Right atrium auricular region (tissue), 2 donors: ENCODE measurements at places on chromosomes 4 and X.
A peak's percentile ranks its signal among the peaks of the same experiment; 100 is the strongest.

GRCh38 chr4:119679251-119679650, 50.6 kb upstream of the PDE5A start:
- DNase-seq, result no peak

- DNase-seq, result no peak
Measured at GRCh38 chr4:7861440-7861881, 78.2 kb downstream of the AFAP1 start.

- no peak for DNase-seq
Measured at GRCh38 chr4:16665942-16666551, 232.4 kb downstream of the LDB2 start.

DNA sequence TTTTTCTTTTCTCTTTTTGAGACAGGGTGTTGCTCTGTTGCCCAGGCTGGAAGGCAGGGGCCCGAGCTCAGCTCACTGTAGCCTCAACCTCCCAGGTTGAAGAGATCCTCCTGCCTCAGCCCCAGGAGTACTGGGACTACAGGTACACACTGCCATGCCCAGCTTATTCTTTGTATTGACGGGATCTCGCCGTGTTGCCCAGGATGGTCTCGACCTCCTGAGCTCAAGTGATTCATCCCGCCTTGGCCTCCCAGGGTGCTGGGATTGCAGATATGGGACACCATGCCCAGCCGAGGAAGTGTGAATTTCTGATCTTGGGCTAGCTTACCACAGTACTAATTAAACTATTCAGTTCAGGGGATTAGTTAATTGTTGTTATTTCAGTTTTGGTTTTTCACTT, 28.6 kb upstream of the FAM193A start:
- DNase-seq, result no peak

GRCh38 chr4:89172865-89173264, 61.5 kb downstream of the TIGD2 start:
- DNase-seq, result no peak

- no peak for DNase-seq
Measured at GRCh38 chr4:118012142-118012541, 22.1 kb upstream of the NDST3 start.

- no peak for DNase-seq
Measured at GRCh38 chrX:128582036-128582435, 529.8 kb upstream of the ACTRT1 start.

GRCh38 chr4:7030856-7031255, 12.3 kb upstream of the TADA2B start:
- DNase-seq, result no peak

GRCh38 chrX:86604607-86605006, 456.4 kb downstream of the DACH2 start:
- no peak for DNase-seq

DNA sequence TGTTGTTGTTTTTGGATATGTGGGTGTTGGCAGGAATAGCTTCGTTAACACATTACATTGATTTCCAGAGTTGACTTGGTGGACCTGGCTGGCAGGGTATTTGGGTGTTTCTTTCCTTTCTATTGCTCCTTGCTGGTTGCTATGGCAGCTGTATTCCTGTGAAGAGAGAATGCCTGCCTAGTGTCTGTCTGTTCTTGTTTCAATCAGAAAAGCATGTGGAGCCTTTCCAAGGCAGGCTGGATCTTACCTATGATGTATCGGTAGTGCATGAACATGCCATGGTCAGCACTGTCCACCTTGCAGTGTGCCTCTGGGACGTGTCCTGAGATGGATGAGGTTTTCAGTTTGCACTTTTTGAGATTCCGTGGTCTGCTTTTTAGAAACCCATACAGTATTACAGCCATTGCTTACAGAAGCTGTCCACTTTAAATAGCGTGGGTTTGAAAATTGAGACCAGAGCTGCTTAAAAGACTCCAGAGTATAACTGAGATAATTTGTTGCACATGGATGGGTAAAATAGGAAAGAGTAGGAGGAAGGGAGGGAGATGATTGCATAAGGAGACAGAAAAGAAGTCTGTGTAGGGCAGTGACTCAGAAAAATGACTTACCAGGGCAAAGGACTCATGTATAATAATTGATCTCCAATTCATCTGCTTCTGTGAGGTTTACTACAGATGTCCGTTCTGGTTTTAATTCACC, 20.0 kb upstream of the AADAT start:
- no peak for DNase-seq

- DNase-seq, result no peak
Measured at GRCh38 chrX:141320801-141321200, 78.5 kb upstream of the SPANXC start.

- DNase-seq, result no peak
Measured at GRCh38 chrX:2657532-2658113, 33.5 kb upstream of the CD99 start.

GRCh38 chr4:183823434-183823833, 81.7 kb upstream of the STOX2 start:
- peak; percentile 79 for DNase-seq

DNA sequence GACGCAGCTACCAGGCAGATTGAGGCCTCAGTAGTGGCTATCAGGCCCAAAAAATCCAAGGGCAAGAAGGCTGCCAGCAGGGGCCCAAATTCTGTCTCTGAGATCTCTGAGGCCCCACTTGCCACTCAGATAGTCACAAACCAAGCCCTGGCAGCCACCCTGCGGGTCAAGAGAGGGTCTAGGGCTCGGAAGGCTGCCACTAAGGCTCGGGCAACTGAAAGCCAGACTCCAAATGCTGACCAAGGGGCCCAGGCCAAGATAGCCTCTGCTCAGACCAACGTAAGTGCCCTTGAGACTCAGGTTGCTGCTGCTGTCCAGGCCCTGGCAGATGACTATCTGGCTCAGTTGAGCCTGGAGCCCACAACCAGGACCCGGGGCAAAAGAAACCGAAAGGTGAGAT, 2.8 kb downstream of the TRO start:
- no peak for DNase-seq

GRCh38 chr4:163556177-163556576, 61.7 kb downstream of the TMA16 start:
- no peak for DNase-seq

DNA sequence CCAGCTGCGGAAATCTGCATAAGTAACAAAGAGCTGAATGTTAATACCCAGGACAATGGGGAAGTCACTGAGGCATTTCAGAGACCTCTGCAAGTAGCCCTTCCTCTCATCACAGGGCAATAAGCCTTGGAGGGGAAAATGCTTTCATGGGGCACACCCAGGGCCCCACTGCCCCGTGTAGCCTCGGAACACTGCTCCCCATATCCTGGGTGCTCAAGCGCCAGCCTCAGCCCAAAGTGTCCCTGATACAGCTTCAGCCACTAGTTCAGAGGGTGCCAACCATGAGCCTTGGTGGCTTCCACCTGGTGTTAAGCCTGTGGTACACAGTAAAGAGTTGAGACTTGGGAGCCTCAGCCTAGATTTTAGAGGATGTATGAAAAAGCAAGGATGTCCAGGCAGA, 402.8 kb upstream of the CXorf51A start:
- DNase-seq, result no peak

DNA sequence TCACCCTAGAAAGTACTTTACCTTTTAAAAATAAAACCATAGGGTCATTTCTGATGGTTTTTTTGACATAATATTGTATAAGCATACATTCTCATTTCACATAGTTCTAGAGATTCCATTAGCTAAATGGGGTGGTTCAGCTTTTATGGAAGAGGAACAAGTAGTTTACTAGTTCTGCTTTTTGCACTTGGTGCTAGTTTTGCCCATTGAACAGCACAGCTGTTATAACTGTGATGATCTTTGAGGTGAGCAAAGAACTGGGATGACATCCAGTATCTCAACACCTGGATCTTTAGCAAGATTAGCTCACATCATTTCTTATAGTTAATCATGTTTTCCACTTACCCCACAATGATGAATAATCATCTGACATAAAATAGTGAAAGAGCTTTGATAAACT, 40.9 kb downstream of the MOB1B start:
- DNase-seq, result no peak

GRCh38 chrX:29880977-29881376, 334.4 kb upstream of the MAGEB2 start:
- DNase-seq, result no peak

- DNase-seq, result no peak
Measured at GRCh38 chrX:119698845-119699244, 5.9 kb upstream of the SEPTIN6 start.

GRCh38 chr4:143699331-143700045, 987 bp downstream of the FREM3 start:
- no peak for DNase-seq

DNA sequence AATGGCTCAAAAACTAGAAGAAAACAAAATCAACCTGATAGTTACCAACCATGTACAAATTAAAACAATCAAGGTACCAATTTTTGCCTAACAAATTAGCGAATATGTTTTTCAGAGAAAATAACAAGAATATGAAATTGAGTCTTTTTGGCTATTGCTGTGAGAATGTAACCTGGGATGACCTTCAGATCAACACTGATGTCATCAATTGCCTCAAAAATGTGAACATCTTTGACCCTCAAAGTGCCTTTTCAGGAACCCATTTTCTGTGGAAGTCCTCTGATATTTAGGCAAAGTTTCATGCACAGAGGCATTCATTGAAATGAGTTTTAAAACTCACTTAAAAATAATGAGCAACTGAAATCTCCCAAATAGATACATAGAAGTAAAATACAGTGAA, 6.1 kb downstream of the RELL1 start:
- DNase-seq, result no peak

DNA sequence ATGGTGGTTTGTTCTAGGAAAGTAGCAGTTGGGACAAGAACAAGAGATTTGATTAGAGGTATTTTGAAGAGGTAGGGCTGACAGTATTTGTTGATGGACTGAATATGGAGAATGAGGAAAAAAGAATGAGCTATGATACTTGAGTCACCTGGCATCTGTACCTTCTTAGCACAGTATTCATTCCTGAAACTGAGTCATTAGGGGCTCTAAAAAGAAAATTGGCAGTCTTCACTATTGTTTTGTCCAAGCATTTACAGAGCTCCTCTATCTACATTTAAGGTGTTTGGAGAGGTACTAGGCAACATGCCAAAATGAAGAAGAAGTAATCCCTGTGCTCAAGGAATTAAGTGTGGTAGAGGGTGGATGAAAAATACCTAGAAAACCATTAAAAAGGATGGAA, 165.8 kb downstream of the SHROOM4 start:
- no peak for DNase-seq

DNA sequence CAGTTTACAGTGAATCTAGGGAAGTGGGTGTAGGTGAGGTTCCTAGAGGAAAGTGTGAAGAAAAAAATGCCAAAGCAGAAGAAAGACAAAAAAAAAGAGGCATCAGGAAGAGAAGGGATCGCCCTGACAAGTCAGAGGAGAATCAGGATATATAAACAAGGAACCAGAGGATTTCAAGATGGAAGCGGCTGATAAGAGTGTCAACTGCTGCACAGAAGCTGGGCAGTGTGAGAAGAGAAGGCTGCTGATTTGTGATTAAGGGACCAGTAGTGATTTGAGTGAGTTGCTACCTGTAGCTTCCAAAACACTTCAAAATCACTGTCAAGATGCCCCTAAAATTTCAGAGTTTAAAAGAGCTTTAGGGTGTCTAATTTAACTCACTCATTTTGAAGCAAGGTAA, 258.2 kb downstream of the PPP3CA start:
- DNase-seq, result no peak

DNA sequence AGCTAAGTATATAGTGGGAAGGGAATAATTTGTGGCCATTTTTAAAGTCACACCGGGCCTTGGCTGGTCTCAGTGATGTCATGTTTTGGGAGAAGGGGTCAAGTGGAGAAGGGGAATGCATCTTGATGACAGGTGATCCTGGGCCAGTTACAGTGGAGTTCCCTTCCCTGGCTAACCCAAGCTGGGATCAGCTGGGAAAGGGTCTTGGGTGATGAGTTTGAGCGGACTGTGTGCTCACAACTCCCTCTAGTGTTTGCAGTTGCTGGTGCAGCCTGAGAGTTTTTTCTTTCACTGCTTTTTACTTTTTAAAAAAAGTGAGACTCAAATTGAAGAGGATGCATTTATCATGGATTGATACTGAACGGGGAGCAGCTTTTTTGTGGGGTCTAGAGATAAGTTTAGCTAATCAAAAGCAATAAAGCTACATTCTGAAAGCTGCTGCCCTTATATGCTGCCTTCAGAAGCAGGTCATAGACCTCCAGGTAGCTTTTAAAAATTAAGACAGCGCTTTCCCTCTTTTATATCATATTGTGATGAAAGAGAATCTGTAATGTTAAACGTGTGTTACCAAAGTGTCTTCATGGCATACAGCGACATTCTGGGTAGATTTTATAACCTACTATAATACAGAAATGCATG, 164.7 kb downstream of the DCLK2 start:
- no peak for DNase-seq

DNA sequence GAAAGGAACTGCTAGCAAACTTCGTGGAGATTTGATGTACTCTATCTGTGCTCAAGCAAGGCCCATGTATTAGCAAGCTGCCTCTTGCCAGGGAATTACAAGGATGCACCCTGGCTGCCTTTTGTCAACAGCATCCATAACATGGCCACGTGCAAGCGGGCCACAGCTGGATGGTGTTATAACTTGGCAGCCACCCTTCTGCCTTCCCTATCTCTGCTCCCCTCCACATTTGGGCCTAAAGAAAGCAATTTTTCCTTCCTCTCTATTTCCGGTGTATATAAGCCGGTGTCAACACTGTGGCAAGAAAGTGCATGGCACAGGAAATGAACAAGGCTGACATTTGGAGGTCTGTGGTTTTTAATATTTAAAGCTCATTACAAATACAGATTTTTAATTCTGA, 94.8 kb downstream of the CLNK start:
- DNase-seq, result no peak

DNA sequence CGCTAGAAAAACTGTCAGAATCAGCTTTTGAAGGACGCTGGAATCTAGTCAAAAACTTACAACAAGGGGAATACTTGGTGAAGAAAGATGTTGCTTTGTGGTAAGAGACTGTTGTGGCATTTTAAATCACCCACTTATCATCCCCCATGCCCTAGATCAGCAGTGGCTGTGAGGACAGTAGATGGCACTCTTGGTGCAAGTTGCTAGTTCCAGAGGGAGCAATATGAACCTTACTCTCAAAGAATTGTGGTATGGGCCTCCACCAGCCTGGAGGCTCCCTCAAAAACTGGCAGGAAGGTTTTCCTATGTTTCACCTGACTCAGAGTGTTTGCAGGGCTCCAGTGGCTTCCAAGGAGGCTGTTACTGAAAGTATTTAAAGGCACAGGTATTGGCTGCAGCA, 37.7 kb upstream of the SLC16A2 start:
- DNase-seq, result no peak

- no peak for DNase-seq
Measured at GRCh38 chrX:8730812-8731558, 952 bp downstream of the ANOS1 start.

DNA sequence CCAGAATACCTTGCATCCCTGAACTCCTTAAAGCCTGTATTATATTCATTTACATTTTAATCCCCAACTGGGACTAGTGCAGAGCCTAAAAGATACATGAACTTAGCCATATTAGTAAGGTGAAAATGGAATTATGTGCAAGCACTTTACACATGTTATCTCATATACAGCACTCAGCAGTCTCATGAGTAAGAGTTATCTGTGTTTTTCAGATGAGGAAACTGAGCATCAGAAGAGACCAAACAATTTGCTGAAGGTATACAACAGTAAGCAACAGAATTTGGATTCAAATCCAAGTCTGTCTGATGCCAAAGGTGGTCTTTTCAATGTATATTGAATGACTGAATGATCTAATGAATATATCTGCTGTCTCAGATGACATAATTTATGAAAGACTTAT, 12.3 kb downstream of the ATP7A start:
- DNase-seq, result no peak
